ENCODE measurements at places on chromosomes 3 and 15. TPM values are rescaled to one million over a fixed set of nuclear protein-coding genes. Genes with fewer than 3 reads are reported as not detected.
A peak's percentile ranks its signal among the peaks of the same experiment; 100 is the strongest.

DNA sequence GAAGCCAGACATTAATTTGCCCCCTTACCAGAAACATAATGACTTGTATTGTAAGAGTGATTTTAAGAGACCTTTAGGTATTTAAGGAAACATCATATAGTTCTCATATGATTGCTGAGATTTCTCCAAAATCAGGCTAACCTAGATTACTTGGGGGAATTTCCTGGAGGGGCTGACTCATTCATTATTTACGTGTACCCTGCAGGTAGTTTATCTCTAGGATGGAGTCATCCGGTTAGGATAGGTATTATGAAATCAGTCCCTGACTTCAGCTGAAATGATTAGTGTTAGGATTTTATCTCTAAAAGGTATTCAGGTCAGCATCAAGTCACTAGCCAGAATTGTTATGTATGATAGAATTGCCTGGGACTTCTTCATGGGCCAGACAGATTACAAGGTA is 97.5 kb downstream of the TCF12 start:
- no peak for DNase-seq

DNA sequence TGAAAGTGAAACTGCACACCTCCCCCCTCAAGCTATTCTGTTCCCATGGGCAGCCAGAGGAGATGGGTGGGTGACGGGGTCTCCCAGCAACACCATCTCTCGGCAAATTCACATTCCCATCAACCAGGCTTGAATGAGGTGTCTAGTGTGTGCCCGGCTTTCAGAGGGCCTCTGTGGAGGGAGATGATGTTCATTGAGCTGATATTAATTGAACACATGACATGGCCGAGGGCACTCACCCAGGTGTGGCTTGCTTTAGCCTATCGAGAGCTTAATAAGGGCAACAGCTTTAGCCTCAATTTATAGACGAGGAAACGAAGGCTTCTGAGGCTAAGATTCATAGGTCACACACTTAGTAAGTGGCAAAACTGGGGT is 288.0 kb downstream of the UACA start:
- no peak for DNase-seq

DNA sequence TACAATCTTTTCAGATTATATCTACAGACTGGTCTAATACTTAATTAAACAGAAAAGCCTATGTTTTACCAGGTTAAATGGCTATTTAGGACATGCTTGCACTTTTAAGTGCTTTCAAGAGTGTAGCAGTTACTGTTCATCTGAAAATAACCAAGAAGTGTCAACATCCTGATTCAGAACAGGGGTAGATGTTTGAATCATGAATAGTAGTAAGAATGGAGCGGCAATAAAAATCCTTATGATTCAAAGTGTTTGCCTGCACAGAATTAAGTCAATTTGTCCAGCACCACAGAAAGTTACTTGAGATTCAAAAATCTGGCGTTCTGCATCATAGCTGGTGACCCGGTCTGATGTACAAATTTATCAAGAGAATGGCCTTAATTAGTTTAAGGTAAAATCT is 48.3 kb downstream of the GREM1 start:
- no peak for DNase-seq

DNA sequence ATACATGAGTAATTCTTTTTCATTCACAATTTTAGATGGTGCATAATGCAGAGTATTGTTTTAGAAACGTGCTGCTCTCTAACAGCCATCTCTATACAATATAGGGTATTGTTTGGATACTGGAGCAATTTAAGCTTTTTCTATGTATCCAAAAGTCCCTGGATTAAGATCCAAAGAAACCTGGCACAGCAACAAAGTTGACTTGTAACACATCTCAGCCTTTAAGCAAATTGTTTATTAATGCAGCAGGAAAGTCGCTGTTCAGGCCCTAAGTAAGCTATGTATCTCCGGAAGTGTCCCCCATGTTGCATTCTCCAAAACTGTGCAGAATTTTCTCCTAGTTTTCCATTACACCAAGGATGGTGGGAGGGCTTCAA is 7.3 kb downstream of the VGLL4 start:
- DNase-seq = no peak

- DNase-seq = peak; percentile 31
Measured at GRCh38 chr15:68298882-68299381, 21.4 kb downstream of the FEM1B start.

GRCh38 chr3:32758375-32758753 is 59.4 kb upstream of the TRIM71 start:
- no peak for DNase-seq

- no peak for DNase-seq
Measured at GRCh38 chr3:135623558-135623957, 342.0 kb upstream of the PPP2R3A start.

- no peak for DNase-seq
Measured at GRCh38 chr3:22960105-22960984, 242.8 kb upstream of the UBE2E2 start.

DNA sequence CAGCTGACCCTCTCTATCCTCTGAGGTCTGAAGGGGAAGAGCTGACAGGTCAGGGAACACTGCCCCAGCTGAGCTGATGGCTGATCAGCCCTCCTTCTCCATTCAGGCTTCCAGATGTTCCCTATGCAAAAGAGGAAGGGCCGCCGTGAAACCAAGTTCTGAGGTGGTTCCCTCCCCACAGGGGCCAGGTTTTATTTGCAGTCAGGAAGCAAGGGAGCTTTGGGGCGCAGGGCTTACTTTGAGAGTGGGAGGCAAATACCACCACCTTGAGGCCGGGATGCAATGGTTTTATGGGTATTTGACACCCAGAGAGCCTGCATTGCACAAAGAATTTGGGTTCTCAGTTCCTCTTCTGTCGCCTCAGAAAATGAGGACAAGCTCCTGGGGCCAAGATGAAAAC is 186.9 kb downstream of the ARRDC4 start:
- DNase-seq = no peak

The FGD5 gene
- not detected for total RNA-seq

The PEX5L gene
- total RNA-seq = 0.67 TPM

DNA sequence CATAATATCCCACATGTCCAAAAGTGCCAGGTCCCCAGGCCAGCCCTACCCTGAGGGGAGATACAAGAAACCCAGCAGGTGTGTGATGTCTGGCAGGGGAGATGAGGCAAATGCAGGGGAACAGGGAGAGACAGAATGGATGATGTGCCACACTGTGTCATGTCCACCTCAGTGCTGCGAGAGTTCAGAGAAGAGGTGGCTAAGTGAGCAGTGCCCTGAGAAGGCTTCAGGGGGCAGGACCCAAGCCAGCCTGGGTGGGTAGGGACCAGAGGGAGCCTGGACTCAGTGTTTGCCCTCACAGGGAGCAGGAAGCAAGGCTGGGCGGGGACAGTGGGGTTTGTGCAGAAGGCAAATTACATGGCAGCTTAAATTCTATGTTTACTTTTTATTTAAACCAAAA is 61.2 kb downstream of the KLHL6 start:
- no peak for DNase-seq

DNA sequence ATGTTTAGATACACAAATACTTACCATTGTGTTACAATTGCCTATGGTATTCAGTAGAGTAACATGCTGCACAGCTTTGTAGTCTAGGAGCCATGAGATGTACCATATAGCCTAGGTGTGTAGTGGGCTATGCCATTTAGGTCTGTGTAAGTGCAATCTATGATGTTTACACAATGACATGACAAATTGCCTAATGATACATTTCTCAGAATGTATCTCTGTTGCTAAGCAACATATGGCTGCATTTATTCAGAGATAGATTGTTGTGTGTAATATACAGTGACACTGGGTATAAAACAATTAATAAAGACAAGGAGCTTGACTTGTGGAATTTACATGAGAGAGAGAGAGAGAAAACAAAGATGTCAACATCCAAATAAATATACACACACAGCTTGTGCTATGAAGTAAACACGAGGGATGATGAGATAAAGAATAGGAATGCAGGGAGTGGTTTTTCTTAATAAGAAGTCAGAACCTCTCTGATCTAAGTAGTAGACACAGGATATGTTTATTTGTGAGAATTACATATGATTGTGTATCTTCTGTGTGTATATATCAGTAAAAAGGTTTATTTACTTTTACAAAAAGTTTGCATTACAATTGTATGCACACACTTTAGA is 110.0 kb downstream of the KCNAB1 start:
- no peak for DNase-seq

GRCh38 chr3:164390046-164390445 is 688.2 kb downstream of the SI start:
- no peak for DNase-seq

- no peak for DNase-seq
Measured at GRCh38 chr15:90205050-90205848, 4.1 kb downstream of the SEMA4B start.

GRCh38 chr3:124246949-124247348 is 255.0 kb upstream of the ROPN1 start:
- no peak for DNase-seq

DNA sequence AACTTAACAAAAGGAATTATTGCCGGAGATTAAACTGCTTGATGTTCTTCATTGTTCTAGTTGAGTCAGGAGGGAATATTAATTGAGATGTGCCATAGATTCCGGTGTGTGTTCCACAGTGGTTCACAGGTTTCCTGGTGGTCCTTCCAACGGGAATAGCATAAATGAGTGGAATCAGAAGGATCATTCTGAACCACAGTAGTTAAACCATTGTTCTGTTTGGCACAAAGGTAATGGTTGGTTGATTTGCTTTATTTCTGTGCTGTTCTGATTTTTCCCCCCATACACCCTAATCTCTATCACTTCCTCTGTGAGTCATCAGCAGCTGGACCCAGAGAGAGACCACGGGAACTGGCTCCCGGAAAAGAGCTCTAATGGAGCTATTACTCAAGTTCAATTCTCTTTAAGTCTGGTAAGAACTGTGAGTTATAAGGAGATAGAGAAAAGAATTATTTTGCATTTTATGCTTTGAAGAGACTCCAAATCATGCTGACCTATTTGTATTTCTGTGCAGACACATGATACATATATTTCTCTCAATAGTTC is 627.2 kb downstream of the ZIC1 start:
- DNase-seq = no peak

DNA sequence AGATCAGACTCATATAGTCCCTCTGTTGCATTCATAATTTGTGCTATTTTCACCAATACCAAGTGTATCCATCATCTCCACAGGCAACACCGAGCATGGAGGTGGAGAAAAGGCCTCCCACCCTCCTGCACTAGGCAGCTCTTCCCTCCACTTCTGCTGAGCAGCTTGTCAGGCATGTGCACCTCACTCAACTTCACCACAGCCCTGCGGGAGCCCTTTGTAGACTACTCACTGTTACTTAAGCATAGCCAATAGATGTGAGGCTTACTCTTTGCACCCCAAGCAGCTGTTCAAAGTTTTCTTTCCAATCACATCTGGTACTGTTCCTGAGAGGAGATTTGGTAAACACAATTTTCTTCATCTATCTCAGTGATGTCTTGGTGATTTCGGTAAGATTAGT is 16.9 kb upstream of the GUCA1C start:
- DNase-seq = no peak

The IMPG2 gene
- total RNA-seq = 0.05 TPM

- no peak for DNase-seq
Measured at GRCh38 chr15:42665827-42666226, 71.1 kb downstream of the CDAN1 start.

- no peak for DNase-seq
Measured at GRCh38 chr3:127363891-127364290, 76.0 kb upstream of the PRR20G start.

The ZNF385D gene
- not detected for total RNA-seq

DNA sequence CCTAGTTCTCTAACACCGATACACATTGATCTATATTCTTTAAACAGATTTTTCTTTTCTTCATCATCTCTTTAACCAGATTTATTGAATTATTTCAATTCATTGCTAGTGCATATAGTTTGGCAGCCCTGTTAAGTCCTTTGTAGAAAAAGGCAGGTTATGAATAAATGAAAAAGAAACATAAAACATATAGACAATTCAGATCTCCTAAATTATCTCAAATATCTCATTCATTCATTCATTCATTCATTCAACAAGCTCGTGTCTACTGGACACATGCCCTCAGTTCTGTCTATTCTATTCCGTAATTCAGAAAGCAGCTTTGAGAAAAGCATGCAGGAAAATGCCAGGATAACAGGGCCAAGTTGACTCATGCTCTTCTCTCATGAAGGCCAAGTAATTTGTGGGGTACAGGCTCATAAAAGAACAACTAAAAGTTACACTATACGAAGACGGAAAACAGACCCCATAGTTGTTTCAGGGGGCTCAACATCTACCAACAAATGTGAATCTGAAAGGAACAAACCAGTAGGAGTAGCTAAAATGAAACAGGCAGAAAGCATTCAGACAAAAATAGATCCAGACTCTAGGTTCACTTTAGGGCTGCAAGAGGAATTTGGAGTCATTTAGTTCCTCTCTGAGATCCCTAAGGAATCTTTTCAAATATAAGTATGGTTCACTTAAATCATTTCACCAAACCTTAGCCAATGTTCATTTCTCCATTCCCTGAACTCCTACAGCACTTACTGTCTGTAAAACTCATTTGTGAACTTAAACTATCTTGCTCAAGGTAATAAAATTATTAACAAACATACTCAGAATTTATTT is 7.5 kb downstream of the ZNF148 start:
- no peak for DNase-seq

DNA sequence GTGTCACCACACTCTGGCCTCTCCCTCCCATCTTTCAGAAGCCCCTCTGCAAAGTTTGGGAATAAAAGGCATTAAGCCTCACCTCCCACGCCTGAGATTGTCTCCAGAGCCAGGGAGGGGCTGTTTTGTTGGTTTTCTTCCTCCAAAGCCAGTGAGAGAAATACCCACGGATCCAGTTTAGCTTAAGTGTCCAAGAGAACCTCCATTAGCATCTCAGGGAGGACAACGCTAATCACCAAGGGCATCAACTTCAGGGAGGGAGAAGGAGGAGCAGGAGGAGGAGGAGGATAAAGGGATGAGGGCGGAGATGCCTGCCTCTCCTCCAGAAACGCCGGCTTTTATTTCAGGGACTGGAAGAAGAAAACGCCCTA is 101.6 kb downstream of the SRGAP3 start:
- no peak for DNase-seq

DNA sequence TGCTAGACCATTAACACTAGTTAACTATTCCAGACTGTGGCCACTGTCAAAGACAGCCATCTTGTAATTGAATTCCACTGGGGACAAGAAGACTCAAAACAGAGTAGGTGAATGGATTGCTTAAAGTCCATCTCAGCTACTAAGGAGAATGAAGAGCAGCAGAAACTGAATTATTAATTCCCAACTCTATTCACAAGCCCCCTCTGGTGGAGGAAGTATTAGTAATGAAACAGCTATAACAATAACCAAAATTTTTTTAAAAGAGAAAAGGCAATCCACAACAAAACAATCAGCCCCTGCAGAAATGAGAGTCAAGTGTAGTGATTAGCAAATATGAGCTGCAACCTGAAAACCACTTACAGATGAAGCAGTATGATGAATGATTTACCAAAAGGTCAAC is 302.8 kb downstream of the FHIT start:
- no peak for DNase-seq

DNA sequence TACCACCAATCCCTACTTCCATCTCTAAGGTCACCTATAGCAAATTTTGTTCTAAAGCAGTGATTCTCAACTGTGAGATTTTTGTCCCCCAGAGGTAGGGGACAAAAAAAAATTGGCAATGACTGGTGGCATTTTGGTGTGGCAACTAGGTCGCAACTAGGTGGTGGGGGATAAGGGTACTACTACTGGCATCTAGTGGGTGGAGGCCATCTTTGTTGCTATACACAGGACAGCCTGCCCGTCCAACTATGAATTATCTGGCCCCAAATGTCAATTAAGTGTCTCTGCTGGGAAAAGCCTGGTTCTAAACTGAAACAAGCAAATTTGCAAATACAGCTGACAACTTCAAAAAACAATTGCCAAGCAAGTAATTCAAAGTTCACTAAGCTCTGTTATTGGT is 1.4 kb downstream of the MTMR10 start:
- DNase-seq = no peak
